Activated T-cell treated with anti-CD3 and anti-CD28 coated beads, Interleukin-2, amount 50 U/mL, for 72 hours (primary cell): ENCODE measurements at places on chromosomes 6 and 20. TPM values are rescaled to one million over a fixed set of nuclear protein-coding genes. Genes with fewer than 3 reads are reported as not detected.

MYL9 gene
- 2.0 TPM for total RNA-seq

GRCh38 chr6:47343600-47343999 is 33.9 kb upstream of the TNFRSF21 start:
- H3K4me1 ChIP-seq = no peaks in the 10 kb centered on the region
- H3K4me3 ChIP-seq = no peak overlapping the region
- DNase-seq = no peak
- no peaks in the 10 kb centered on the region for H3K36me3 ChIP-seq

DNA sequence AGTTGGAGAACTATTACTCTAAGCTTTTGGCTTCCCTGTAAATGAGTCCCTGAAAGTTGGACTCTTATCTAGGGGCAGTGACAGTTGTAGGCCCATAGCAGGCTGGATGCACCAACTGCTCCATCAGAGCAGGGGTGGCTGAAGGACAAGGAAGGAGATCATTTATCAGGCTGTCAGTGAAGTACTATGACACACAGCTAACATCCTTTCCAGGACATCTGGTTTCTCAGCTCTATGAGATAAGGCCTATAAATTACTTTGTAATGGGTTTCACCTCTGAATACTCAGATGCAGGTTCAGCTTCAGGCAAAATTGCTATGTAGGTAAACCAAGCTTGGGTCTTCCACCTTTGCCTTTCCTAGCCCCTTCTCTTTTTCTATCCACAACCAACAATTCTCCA is 468.5 kb downstream of the KIF16B start:
- DNase-seq = no peak
- no peaks in the 10 kb centered on the region for H3K27me3 ChIP-seq
- H3K4me1 ChIP-seq = no peaks in the 10 kb centered on the region
- no peak overlapping the region for H3K4me3 ChIP-seq
- H3K27ac ChIP-seq = no peak overlapping the region

DNA sequence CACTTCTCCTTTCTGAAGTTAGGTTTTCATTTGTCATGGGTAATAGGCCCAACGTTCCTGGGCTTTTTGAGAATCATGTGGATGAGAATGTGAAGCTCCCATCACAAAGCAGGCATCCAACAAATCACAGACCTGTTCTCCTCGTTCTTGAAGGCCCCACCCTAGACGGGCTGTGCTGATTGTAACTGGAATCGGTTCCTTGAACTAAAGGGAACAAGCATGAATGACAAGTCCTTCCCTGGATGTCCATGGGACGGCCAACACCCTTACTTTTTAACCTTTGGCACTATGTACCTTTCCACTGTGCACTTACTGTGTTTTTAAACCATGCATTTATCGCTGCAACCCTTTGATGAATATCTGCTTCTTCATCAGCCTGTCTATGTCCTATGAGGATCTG is 438.2 kb downstream of the CD83 start:
- DNase-seq = no peak
- H3K36me3 ChIP-seq = peaks cover 6% of the 10 kb centered on the region
- H3K4me3 ChIP-seq = no peak overlapping the region
- no peaks in the 10 kb centered on the region for H3K4me1 ChIP-seq
- no peaks in the 10 kb centered on the region for H3K27me3 ChIP-seq
- no peak overlapping the region for H3K27ac ChIP-seq

DNA sequence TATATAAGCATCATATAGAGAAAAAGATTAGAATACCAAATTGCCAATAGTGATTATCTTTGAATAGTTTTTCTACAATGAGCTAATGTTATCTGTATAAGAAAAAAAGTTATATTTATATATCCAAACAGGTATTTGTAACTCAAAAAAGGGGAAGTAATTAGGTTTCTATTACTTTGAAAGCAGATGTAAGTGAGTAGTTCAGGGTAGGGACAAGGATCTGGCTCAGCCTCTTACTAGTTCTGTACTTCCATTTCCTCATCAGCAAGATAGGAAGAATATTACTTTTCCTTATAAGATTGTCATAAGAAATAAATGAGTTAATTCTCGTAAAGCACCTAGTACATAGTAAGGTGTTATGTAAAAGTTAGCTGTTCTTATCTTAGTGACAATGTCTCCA is 32.2 kb downstream of the AHI1 start:
- DNase-seq = no peak
- no peak overlapping the region for H3K4me3 ChIP-seq
- H3K27ac ChIP-seq = no peak overlapping the region
- H3K36me3 ChIP-seq = peaks cover 8% of the 10 kb centered on the region
- no peaks in the 10 kb centered on the region for H3K27me3 ChIP-seq

GFRA4 gene
- total RNA-seq = not detected

MLIP gene
- total RNA-seq = not detected

DNA sequence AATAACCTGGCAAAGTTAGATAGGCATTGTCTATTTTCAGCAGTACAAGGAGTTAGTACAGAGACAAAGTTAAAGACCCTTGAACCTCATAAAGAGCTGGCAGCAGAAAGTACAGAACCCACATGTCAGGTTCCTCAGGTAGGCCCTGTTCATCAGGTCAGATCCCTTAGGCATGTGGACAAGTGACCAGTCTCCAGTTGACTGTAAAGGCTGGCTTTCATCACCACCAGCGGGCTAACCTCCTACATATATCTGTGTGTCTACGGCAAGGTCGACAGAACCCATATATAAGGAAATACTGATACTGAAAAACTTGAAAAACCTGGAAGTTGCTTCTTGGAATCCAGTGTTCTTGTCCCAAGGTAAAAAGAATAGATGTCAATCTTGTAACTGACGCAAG is 223.1 kb upstream of the SGK1 start:
- H3K4me3 ChIP-seq = no peak overlapping the region
- no peak overlapping the region for H3K27ac ChIP-seq
- no peak for DNase-seq
- H3K27me3 ChIP-seq = no peaks in the 10 kb centered on the region
- no peaks in the 10 kb centered on the region for H3K36me3 ChIP-seq
- peaks cover 36% of the 10 kb centered on the region for H3K4me1 ChIP-seq

CALHM4 gene
- not detected for total RNA-seq

CPXM1 gene
- total RNA-seq = 4.4 TPM

KCNK15 gene
- total RNA-seq = 0.48 TPM

- no peaks in the 10 kb centered on the region for H3K27me3 ChIP-seq
- H3K27ac ChIP-seq = no peak overlapping the region
- no peaks in the 10 kb centered on the region for H3K4me1 ChIP-seq
- no peaks in the 10 kb centered on the region for H3K36me3 ChIP-seq
Measured at GRCh38 chr6:98131290-98131990, 702.9 kb upstream of the POU3F2 start.

PRR18 gene
- total RNA-seq = not detected

DNA sequence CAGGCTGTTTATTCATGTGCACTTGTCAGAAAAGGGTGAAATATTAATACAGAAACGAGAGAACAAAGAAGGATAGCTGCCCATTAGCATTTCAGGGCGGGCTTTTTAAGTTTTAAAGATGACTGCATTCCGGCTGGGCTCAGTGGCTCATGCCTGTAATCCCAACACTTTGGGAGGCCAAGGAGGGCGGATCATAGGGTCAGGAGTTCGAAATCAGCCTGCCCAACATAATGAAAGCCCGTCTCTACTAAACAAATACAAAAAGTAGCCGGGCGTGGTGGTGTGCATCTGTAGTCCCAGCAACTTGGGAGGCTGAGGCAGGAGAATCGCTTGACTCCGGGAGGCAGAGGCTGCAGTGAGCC is 130.5 kb downstream of the HFE start:
- no peaks in the 10 kb centered on the region for H3K36me3 ChIP-seq
- no peak overlapping the region for H3K27ac ChIP-seq
- peak; percentile 44 for DNase-seq

APCDD1L gene
- not detected for total RNA-seq

EYA2 gene
- not detected for total RNA-seq

ETV7 gene
- total RNA-seq = 1.4 TPM

PARD6B gene
- total RNA-seq = 5.0 TPM

RAET1L gene
- not detected for total RNA-seq

PFDN6 gene
- 41.9 TPM for total RNA-seq

DNA sequence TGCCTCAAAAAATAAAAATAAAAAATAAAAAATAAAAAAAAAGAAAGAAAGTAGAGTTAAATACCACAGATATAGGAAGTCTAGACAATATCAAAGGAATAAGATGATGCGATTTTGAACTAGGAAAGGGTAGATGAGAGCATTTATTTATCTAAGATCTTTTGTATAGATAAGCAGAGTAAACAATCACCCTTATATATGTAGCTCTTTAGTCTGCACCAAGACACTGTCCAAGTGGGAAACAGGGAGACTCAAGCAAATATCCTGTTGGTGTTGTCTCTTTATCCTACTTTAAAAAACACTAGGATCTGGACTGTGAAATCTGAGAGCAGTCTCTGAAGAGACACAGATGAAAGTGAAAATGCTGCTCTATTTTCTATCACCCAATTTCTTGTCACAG is 587.0 kb upstream of the FLRT3 start:
- H3K27me3 ChIP-seq = no peaks in the 10 kb centered on the region
- no peak for DNase-seq
- H3K4me3 ChIP-seq = no peak overlapping the region
- no peaks in the 10 kb centered on the region for H3K36me3 ChIP-seq
- no peaks in the 10 kb centered on the region for H3K4me1 ChIP-seq
